Retina (tissue), 1 donor: ENCODE measurements at places on chromosomes 7 and 10.

GRCh38 chr7:26279405-26279804 is 12.3 kb upstream of the SNX10 start:
- no peak for DNase-seq

DNA sequence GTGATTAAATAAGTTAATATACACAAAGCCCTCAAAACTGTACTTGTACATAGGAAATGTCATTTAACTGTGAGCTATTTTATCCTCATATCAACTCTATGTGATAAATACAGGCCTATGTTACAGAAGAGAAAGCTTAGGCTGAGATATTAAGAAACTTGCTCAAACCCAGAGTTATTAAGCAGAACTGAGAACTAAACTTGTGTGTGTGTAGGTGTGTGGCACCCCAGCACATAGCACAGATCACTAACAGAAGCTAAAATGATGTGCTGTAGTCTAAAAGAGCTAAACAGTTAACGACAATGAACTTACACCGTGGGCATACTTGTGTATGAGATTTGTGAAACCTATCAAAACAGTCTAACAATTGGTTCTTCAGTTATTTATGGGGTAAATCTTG is 34.5 kb downstream of the MTPN start:
- DNase-seq, result no peak

DNA sequence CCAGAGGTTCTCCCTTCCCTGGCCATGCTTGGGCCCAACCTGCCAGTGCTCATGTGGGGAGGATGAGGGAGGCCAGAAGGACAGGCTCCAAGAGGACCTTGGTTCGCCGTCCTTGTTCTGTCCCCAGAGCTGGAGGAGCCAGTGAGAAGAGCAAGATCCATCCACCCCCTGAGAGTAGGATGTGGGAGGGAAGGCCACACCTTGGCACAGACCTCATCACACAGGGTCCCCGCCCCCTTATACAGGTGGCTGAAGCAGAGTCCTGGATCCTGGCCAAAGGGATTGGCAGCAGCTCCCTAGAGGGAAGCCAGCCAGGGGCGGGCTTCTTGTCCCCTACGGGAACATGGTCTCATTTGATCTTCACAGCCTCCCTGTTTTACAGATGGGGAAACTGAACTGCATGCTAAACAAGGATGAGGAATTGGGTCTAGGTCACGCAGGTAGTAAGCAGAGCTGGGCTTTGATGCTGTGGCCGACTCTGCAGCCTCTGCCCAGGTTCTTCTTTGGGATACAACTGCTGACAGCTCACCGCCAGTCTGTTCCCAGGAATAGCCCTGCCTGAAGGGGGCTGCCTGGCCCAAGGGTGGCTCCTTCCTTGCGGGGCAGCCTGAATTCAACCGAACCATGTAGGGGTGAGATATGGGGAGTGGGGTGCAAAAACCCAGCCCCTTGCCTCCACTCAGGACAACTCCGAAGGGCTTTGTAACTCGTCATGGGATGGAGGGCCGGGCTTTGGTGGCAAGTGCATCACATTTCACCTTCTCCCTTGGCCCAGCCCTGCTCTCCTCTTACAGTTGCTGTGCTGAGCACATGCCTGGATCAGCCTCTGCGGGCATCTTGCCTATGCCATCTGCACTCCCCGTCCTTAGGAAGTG is 62.2 kb upstream of the KDM7A start:
- DNase-seq, result no peak

DNA sequence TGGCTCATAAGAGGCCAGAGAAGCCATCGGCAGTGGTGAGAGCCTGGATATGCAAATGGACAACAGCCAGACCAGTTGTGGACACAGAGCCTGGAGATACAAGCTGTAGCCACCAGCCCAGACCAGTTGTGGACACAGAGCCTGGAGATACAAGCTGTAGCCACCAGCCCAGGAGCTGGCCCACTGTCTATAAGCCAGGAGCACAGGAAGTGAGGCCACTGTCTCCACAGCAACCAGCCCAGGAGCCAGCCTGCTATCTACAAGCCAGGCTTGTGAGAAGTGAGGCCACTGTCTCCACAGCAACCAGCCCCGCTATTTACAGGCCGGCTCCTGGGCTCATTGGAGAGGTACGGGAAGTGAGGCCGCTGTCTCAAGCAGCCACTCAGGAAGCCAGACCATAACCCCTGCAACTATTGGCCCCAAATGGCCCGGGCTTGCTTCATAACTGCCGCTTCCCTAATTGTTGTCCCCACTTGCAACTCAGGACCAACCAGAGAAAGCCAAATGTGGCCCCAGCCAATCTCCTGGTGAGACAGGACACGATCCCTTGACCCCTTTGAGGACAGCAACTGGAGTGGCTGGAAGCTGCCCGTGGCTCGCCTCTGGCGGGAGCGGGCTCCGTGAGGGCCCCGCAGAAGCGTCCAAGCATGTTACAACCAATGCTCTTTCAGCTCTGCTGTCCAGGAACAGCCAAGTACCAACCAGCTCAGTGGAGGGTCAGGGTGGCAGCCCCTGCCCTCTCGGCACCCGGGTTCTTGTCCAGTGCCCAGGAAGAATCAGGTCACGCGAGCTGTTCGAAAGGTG is 44.1 kb upstream of the CNPY1 start:
- DNase-seq, result peak; percentile 49

- DNase-seq, result no peak
Observed at GRCh38 chr10:110241407-110241806, 34.0 kb downstream of the MXI1 start.

- DNase-seq, result no peak
Observed at GRCh38 chr10:1124796-1125195, 68.6 kb downstream of the WDR37 start.

DNA sequence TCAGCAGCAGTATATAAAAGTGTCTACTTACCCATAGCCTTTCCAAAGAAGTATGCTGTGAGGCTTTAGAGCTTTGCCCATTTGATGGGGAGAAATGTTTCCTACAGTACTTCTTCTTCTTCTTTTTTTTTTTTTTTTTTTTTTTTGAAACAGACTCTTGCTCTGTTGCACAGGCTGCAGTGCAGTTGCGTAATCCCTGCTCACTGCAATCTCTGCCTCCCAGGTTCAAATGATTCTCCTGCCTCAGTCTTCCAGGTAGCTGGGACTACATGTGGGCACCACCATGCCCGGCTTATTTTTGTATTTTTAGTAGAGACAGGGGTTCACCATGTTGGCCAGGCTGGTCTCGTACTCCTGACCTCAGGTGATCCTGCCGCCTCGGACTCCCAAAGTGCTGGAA is 101.7 kb upstream of the TMEM26 start:
- no peak for DNase-seq

DNA sequence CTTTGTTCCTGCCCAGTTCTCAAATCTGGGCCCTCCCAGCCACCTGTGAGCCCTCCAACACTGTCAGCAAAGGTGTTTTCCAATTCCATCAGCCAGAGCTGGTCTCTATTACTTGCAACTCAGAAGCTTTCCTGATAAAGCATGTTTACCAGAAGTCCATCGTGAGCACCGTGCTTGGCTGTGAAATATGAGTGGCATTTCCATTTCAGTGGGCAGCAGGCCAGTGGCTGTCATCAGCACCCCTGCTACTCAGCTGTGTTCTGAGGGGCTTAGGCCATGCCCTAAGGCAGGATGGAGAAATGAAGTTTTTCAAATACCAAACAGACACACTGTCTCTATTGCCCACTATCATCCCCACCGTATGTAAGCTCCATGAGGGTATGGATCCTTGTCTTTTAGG is 12.7 kb upstream of the BNIP3 start:
- DNase-seq, result no peak

DNA sequence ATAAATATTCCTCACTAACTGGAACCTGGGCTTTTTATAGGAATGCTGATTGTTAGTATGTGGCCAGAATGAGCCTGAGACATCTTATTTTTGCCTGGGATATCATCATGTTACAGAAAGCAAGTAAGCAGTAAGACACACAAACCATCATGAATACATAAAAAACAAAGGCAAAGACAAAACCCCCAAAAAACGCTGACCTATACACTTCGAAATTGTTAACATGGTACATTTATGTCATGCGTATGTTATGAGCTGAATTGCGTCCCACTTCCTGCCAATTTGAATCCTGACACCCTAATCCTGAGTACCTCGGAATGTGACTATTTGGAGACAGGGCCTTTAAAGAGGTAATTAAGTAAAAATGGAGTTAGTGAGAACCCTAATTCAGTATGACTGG is 12.3 kb upstream of the NRF1 start:
- DNase-seq, result no peak

- DNase-seq, result no peak
Observed at GRCh38 chr7:114972567-114972966, 50.7 kb downstream of the MDFIC start.

GRCh38 chr7:37728747-37729146 is 45.2 kb downstream of the GPR141 start:
- no peak for DNase-seq

- peak; percentile 83 for DNase-seq
Observed at GRCh38 chr10:72337039-72337629, 17.6 kb downstream of the DNAJB12 start.

DNA sequence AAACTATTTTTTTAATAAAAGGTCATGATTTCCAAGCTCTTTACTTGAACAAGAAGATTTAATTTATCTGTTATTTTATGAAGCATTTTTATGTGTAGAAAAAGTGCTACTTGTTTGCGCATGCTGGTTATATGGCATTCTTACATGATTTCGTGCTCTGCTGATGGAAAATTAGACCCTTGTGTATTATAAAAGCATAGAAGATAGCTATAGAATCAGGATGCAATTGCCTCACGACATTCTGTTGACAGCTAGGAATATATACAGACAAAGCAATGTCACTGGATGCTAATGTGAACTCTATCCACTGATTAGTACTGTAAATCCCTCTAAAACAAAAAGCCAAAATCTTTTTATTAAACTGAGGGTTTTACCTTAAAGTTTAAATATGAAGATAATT is 255.9 kb downstream of the MDFIC start:
- no peak for DNase-seq

DNA sequence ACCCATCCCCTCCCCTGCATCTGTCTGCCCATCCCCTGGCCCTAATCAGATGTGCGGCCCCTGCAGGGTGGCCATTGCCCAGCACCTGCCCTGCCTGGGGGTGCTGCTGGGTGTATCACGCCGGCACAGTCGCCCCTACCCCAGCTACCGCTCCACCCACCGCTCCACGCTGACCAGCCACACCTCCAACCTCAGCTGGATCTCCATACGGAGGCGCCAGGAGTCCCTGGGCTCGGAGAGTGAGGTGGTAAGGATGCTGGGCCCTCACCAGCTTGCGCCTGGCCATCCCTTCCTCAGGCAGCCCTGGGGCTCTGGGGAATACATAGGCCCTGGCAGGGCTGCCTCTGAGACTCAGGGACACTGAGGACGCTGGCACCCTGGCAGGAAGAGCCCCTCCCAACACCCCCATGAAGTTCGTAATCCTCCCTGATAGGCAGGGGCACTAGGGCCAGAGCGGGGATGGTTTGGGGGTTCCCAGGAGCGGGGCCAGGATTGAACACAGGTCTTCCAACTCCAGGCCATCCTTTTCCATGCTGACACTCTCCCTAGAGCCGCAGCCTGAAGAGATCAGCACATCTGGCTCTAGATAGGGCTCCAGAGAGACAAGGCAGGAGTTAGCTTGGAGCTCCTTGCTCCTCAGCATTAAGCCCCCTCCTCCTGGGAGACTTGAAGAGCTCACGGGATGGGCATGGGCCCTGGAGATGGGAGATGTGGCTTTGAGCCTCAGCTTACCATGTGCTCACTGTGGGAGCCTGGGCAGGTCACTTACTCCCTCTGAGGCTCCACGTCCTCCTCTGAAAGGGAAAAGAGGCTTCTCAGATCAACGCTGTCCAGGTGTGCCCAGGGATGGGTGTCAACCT is 5.9 kb upstream of the LDB3 start:
- DNase-seq, result no peak

GRCh38 chr10:112244197-112244596 is 39.0 kb upstream of the TECTB start:
- DNase-seq, result no peak

DNA sequence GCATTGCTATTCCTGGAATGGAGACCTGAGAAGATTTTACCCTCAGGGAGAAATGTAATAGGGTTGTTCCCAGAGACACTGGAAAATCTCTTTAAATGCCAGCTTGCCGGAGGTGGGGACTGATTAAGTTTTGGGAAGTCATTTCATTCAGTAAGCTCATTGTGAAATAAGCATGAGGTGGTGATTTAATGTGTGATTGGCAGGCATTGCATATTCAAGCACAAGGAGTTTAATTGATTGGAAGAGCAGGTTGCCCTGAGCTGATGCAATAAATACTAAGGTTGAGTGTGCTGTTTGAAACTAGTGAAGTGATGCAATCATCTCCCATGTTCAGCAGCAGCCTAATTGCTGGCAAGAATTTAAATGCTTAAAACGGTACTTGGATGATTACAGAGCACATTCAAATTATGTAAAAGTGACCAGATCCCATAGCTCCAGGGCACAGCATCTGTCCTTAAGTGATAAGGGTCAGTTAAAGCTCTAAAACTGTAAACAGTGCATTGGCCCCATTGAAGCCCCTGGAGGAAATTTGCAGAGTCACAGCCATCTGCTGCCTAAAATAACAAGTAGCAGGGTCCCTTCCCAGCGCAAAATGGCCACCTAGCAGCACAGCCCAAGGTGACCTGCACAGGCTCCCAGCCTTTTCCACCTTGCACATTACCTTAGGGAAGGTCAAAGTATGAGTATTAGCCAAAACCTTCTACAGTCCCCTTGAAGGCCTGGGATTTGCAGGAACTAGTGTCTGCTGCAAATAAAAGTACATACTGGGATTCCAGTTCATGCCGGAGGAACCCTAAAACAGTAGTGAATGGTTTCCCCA is 92.1 kb downstream of the CCDC71L start:
- DNase-seq, result peak; percentile 19

DNA sequence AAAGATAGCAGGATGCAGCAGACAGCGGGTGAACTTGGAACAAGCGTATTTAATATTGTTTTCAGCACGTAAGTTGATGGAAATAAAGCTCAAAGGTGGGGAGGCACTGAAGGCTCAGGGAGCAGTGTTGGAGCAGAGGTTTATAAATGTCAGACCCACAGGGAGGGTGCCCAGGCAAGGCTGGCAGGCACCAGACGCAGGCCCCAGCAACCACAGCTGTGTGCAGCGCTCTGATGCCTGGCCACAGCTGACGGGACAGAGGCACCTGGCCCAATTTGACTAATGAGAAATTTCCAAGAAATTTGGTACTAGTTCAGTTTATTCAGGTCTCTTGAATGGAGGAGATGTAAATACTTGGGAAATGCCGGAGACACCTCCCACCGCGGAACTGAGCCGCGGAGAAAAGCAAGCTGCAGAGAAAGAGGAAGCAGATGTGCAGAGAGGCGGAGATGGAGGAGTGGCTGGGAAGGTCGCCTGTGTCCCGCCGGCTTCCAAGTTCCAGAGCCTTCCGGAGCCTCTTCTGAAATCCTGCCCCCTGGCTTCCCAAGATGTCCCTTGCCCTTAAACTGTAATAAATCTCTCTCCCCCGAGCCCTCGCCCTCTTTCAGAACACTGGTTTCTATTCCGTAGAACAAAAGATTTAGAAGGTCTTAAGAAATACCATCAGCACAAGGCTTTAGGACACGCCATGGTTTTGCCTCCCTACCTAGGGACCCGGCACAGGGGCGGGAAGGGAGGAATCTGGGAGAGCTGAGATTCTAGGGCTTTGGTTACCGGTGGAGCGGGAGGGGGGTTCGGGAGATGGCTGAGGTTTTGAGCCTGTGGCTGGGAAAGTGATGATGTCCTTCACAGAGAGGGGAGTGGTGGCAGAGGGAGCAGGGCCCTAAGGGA is 38.4 kb upstream of the PLXNA4 start:
- peak; percentile 63 for DNase-seq
